ENCODE measurements at places on chromosomes 4 and X.
A peak's percentile ranks its signal among the peaks of the same experiment; 100 is the strongest.

- no peak for DNase-seq
These were observed 211.3 kb upstream of the FAT1 start for GRCh38 chr4:186934841-186935443.

- DNase-seq: no peak
These were observed 185.5 kb upstream of the CPEB2 start for GRCh38 chr4:14816623-14817261.

- no peak for DNase-seq
These were observed 1341.7 kb downstream of the PCDH7 start for GRCh38 chr4:32061916-32062315.

DNA sequence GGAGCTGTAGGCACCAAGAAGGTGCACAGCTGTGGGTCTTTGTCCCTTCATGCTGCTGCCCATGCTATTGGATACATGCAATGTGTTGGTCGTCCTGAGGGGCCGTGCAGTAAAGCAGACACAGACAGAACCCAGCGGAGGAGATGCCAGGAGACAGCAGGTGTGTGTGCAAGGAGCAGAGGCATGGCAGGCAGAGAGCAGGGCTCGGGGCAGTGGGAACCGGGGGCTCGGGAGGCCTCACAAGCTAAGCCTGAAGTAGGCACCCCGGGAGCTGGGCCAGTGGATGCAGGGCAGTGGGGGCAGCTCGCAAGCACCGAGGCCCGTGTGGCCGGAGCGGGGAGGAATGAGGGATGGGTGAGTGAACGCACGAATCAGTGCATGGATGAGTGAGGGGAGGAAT lies 13.2 kb downstream of the HTRA3 start:
- no peak for DNase-seq

DNA sequence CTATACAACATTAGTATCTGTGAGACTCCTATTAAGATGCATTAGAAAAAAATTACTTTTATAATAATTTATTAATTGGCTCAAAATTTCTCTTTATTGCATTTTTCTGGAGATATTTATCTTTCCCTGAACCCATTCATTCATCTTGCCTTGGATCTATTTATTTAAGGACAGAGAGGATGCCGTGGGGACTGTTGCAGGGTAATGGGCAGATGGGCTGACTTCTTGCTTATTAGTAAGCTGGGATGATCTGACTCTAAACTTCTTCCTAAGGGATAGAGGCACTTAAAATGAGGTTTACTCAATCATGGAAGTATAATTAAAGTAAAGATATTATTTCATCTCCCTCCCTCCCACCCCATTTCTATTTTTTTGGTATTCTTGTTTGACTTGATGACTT lies 18.2 kb upstream of the ANK2 start:
- no peak for DNase-seq

DNA sequence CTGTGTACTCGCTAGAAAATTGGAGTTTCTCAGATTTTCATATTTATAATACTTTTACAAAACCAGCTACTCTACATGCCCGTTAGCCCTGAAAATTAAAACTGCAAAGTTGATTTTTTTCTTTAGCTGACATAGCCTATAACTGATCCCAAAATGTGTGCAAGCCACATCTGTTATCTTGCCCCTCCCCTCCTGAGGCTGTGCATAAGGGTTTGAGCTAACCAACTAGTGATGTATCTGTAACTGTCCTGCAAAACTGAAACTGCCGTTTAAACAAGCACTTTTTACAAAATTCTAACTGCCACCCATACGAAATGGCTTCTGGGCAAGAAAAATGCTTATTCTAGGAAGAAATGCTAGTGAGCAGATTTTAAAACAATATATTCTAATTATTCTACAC lies 59.1 kb downstream of the EDNRA start:
- no peak for DNase-seq

GRCh38 chrX:1400049-1400448 lies 8.1 kb upstream of the SLC25A6 start:
- DNase-seq: no peak

DNA sequence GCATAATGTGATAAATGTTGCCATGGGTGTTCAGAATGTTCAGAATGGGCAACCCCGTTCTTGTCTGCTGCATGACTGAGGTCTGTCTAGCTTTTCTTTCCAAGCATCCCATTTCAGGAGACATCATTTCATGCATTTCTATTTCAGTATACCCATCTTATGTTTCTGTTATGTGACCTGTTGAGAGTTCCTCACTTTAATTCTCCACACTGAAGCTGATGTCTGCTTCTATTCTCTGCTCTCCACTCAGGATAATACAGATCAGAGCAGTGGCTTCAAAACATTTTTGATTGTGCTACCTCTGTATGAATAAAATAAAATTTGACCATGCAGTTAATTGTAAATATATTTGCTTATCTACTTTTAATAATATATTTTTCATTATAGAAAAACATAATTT lies 398.6 kb downstream of the ARHGAP24 start:
- no peak for DNase-seq

- no peak for DNase-seq
These were observed 34.8 kb downstream of the DOCK11 start for GRCh38 chrX:118530219-118530911.

GRCh38 chr4:156961196-156962057 lies 10.2 kb downstream of the PDGFC start:
- no peak for DNase-seq

DNA sequence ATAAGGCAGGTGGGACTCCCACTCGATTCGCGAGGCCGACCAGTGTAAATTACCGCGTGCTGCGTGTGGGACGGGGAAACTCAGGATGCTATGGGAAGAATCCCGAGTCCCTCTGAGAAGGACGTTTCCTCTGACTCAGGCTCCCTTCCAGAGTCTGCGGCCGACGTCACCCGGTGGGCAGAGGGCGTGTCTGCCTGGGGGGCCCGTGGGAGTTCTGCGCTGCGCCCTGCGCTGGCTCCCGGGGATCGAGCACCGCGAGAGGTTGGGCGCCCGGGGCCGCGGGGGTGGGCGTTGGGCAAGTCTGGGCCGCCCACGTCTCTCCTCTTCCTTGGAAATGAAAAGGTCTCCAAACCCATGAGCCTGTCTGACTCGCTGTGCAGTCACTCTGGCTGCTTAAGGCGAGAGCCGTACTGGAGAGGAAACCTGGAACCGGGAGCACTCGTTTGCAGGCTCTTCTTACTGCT lies 568 bp downstream of the NIPAL1 start:
- no peak for DNase-seq

- no peak for DNase-seq
These were observed 23.7 kb downstream of the MAGEB1 start for GRCh38 chrX:30270639-30271038.

- DNase-seq: no peak
These were observed 1499.7 kb upstream of the AGA start for GRCh38 chr4:178941975-178942374.

DNA sequence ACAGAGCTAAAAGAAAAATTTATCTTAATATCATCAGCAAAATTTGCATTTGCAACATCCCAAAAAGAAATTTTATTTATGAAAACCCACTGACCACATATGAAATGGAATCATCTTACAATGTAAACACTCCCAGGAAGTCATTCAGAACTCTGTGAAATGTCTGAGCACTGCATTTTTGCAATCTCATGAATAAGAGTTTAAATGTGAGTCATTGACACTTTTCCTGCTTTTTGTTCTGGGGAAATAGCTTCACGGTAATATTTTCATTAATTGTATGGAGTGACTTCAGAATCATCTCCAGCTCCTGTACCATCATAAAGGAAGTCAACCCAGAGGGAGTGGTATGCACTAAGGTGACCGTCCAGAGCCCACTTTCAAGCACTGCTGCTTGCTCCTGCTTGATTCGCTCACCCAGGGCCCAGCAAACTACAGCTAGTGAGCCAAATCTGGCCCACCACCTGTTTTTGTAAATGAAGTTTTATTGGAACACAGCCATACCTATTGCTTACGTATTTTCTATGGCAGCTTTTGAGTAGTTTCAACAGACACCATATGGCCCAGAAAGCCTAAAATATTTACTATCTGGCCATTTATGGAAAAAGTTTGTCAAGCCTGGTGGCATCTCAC lies 17.2 kb downstream of the EDNRA start:
- DNase-seq: no peak

- DNase-seq: no peak
These were observed 536 bp upstream of the CTSO start for GRCh38 chr4:155954118-155954685.

GRCh38 chrX:65502618-65503017 lies 32.0 kb downstream of the LAS1L start:
- DNase-seq: no peak

- no peak for DNase-seq
These were observed 348.2 kb downstream of the FBXW7 start for GRCh38 chr4:152187693-152188092.

- no peak for DNase-seq
These were observed 6.5 kb downstream of the ZFYVE28 start for GRCh38 chr4:2411786-2412510.

DNA sequence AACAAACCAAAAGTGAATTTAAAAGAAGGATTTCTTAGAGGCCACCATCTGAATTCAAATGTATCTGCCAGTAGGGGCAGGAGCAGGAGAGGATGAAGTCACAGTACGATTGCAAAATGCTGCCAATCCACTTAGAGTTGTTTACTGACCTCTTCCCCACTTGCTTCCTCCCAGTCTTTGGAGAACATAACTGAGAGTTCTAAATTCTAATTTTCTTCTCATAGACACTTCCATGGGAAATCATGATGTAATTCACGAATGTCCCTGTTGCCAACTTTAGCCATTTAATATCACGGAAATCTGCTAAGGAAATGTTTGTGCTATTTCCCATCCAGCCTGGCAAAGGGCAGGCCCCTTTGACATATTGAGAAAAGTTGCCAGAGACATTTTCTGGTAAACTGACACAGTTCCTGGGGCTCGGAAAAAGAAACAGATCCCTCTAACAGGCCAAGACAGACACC lies 33.6 kb upstream of the NOCT start:
- no peak for DNase-seq

- DNase-seq: peak; percentile 84
These were observed 6.7 kb downstream of the MYL5 start for GRCh38 chr4:680928-681645.

- DNase-seq: no peak
These were observed 56.9 kb upstream of the PDGFRA start for GRCh38 chr4:54172156-54172555.

DNA sequence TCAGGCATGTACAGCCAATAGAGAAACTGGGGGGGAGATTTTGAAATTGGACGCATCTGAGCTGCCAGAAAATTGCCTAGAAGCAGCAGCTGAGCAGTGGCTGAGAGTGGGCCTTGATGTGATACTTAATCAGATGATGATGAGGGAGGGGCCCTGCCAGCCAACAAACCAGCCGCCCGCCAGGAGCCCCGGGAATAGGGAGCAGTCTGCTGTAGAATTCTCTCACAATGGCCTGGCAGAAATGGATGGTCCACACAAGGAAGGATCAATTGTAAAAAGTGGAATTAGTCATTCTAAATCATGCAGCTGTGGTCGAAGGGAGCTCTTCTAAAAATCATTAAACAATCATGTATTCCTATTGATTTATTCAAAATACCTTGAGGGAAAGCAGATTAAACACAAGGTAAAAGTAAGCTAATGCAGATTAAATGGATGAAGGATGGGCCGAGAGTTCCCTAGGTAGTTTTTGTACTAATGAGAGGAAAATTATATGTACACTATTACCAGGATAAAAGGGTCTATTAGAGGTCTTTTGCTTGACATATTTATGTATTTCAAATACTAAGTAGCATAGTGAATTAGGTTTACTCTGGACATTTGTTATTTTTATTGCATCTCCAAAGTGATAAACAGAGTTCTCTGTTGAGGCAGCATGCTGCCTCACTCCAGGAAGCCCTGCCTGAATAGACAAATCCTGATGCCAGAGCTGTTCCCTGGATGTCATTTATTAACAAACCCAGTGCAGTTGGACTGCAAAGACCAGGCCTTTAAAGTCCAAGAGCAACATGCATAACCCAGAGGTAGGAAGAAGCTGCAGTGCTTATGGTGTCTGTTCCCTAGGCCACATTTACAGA lies 91.3 kb downstream of the NKX6-1 start:
- DNase-seq: no peak

GRCh38 chr4:144732584-144733428 lies 86.8 kb downstream of the HHIP start:
- DNase-seq: no peak

DNA sequence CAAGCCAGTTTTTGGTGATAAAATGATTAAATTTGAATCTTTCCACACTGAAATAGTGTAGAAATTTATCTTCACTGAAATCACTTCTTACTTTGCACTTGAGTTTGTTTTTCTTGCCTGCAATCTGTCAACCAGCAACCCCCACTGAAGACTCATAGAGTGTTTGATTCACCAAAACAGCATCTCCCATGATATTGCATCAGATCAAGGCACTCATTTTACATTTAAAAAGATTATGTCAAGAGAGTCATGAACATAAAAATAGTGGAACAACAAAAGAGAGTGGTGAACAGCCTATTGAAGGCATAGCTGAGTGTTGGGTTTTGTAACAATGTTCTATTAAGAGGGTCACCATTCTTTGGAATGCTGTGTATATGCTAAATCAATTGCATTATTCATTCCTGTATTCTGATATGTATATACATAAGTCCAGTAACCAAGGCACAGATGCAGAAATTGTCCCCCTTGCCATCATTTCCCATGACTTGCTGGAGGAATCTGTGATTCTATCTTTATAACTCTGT lies 1934.9 kb downstream of the ARAP2 start:
- no peak for DNase-seq

DNA sequence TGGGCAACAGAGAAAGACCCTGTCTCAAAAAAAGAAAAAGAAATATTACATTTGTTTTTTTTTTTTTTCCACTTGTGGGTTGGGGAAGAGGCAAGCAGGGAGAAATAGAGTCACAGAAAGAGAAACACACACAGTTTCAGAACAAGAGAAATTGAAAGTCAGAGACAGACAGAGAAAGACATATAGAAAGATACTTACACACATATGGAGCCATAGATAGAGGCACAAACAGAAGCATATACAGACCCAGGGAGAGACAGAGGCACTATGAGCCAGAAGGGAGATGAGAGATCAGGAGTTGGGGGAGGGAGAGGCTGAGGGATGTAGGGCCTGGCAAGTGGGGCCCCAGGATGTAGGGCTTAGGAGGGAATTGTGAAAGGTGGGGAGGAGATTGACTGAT lies 55.2 kb upstream of the GIMD1 start:
- no peak for DNase-seq

- no peak for DNase-seq
These were observed 37.9 kb downstream of the LDB2 start for GRCh38 chr4:16860516-16860915.

GRCh38 chrX:94057385-94057784 lies 383.4 kb downstream of the FAM133A start:
- no peak for DNase-seq

DNA sequence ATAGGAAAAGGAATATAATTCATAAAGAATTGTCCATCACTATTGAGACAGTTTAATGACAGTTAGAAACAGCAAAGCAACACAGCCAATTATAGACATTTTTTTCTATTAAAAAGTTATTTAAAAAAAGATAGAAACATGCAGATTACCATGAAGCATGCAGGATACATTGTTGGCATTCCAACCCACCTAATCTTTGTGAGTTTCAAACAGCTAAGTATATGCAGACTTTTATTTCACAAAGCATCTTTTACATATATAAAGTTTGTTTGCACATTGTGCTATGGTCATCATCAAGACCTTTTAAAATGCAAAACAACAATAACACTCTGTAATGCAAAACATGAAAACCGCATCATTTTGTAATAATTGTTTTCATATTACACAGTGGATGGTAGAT lies 125.9 kb upstream of the ETNPPL start:
- no peak for DNase-seq

- DNase-seq: no peak
These were observed 13.2 kb upstream of the SORCS2 start for GRCh38 chr4:7179158-7179557.

GRCh38 chrX:111387470-111388070 lies 24.4 kb downstream of the DCX start:
- DNase-seq: no peak

GRCh38 chr4:167079762-167080161 lies 154.5 kb downstream of the SPOCK3 start:
- DNase-seq: no peak
